Thyroid gland (tissue), 4 donors: ENCODE measurements at places on chromosomes 11 and 22. TPM values are rescaled to one million over a fixed set of nuclear protein-coding genes. Genes with fewer than 3 reads are reported as not detected.

GRCh38 chr22:25572708-25573171 lies 8.3 kb downstream of the GRK3 start:
- H3K27me3 ChIP-seq = no peaks in the 10 kb centered on the region
- no peaks in the 10 kb centered on the region for H3K36me3 ChIP-seq
- no peak for DNase-seq
- no peak overlapping the region for H3K4me3 ChIP-seq
- no peak overlapping the region for H3K27ac ChIP-seq
- peaks cover 6% of the 10 kb centered on the region for H3K4me1 ChIP-seq

The DCDC1 gene
- 17.2 TPM for total RNA-seq

GRCh38 chr11:74086242-74086884 lies 77.5 kb upstream of the UCP3 start:
- H3K36me3 ChIP-seq = peaks cover 22% of the 10 kb centered on the region
- no peak overlapping the region for H3K4me3 ChIP-seq
- no peak overlapping the region for H3K27ac ChIP-seq
- no peaks in the 10 kb centered on the region for H3K27me3 ChIP-seq
- DNase-seq = no peak

The XKR3 gene
- not detected for total RNA-seq

- no peaks in the 10 kb centered on the region for H3K36me3 ChIP-seq
- H3K4me3 ChIP-seq = no peak overlapping the region
- H3K27ac ChIP-seq = no peak overlapping the region
- no peaks in the 10 kb centered on the region for H3K27me3 ChIP-seq
These were observed 29.0 kb upstream of the TOLLIP start for GRCh38 chr11:1338201-1339065.

GRCh38 chr11:1153105-1153950 lies 4.4 kb upstream of the MUC5AC start:
- no peak overlapping the region for H3K27ac ChIP-seq
- no peak for DNase-seq
- no peaks in the 10 kb centered on the region for H3K36me3 ChIP-seq
- H3K4me3 ChIP-seq = no peak overlapping the region
- no peaks in the 10 kb centered on the region for H3K27me3 ChIP-seq
- no peaks in the 10 kb centered on the region for H3K4me1 ChIP-seq

- no peak overlapping the region for H3K27ac ChIP-seq
- no peak for DNase-seq
- H3K4me3 ChIP-seq = no peak overlapping the region
These were observed 203.8 kb downstream of the CASP12 start for GRCh38 chr11:104694259-104695064.

The NOX4 gene
- total RNA-seq = 35.9 TPM

DNA sequence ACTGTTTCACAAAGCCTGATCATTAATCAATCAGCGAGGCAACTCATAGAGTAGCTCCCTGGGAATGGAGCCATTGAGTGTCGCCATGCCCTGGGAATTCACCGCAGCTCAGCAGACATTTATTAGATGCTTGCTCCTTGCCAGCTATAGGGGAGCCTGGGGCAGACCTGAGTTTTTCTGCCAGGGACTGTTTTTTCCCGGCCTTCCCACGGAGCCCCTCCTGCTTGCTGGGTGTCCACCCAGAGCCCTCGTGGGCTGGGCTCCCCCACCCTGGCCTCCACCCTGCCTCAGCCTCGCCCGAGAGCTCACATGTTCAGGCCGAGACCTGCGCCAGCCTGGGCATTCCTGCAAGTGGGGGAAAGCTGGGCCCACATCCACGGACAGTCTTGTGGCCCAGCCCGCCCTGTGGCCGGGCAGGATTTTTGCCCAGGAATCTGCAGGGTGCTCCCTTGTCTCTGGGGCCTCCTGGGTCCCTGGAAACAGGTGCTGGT lies 64.9 kb downstream of the SMIM38 start:
- no peak overlapping the region for H3K27ac ChIP-seq
- H3K4me1 ChIP-seq = no peaks in the 10 kb centered on the region
- H3K4me3 ChIP-seq = no peak overlapping the region

The PTGDR2 gene
- 0.11 TPM for total RNA-seq

GRCh38 chr11:97140885-97141494 lies 751.2 kb downstream of the JRKL start:
- no peak overlapping the region for H3K4me3 ChIP-seq
- DNase-seq = no peak
- H3K4me1 ChIP-seq = no peaks in the 10 kb centered on the region
- H3K27ac ChIP-seq = no peak overlapping the region

The SC5D gene
- 68.9 TPM for total RNA-seq

The RAB39A gene
- total RNA-seq = 0.11 TPM

- no peaks in the 10 kb centered on the region for H3K27me3 ChIP-seq
- no peak overlapping the region for H3K4me3 ChIP-seq
- no peak overlapping the region for H3K27ac ChIP-seq
- DNase-seq = no peak
These were observed 17.1 kb upstream of the DDX6 start for GRCh38 chr11:118807800-118808778.

The KRTAP5-7 gene
- not detected for total RNA-seq

DNA sequence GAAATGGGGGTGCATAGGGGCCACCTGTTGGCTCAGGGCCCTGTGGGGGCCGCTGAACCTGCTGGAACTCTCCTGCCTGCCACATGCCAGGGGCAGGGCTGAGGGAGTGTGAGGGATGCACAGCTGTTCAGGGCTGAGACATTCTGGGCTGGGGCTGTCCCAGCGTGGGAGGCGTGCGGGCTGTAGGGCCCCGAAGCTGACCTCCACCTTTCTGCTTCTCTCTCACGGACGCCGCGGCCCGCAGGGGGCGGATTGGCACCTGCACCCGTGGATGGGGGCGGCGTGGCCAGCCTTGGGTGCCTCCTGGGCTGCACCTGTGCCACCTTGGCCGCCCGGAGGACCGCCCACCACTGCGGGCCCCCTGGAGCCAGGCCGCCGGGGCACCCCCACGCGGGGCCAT lies 4.1 kb downstream of the CCDC188 start:
- H3K4me3 ChIP-seq = no peak overlapping the region
- H3K27ac ChIP-seq = no peak overlapping the region
- no peak for DNase-seq

DNA sequence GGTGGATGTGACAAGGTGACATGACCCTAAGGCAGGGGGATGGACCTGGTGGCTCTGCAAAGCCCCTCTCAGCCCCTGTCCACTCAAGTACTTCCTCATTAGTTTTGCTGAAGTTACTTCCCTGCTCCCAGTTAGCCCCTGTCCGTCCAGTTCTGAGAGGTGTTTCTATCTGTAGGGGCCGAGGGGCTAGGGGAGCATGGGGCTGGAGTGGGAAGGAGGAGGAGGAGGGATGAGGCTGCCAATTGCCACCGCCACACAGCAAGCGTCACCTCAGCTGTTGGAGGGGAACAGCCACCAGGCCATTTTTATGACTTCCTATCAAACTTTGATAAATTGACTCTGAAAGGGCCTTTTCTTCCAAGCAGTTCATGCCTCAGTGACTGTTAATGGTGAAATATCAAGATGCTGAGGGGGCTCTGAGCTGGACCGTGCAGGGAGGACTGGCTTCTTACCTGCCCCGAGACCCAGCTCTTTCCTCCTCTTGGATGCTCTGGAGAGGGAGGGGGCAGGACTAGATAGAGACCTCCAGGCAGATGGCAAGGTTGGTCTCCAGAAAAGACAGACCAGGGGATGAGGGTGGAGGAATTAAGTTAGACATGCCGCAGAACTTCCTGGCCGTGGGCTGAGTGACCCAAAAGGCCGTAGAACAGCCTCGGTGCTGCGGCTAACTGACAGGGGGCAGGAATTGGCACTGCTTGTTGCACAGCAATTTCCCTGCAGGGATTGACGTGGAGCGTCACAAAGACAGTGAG lies 137.0 kb downstream of the ST3GAL4 start:
- no peaks in the 10 kb centered on the region for H3K36me3 ChIP-seq
- DNase-seq = no peak
- H3K27ac ChIP-seq = no peak overlapping the region

The CCS gene
- 22.7 TPM for total RNA-seq

The POLD3 gene
- 14.8 TPM for total RNA-seq

The EEF1G gene
- 1,814 TPM for total RNA-seq

The TRIM29 gene
- 3.7 TPM for total RNA-seq

- H3K4me3 ChIP-seq = no peak overlapping the region
- peak overlapping the region; percentile 55 for H3K27ac ChIP-seq
- H3K4me1 ChIP-seq = peaks cover 29% of the 10 kb centered on the region
- DNase-seq = no peak
- H3K36me3 ChIP-seq = no peaks in the 10 kb centered on the region
These were observed 44.5 kb downstream of the ME3 start for GRCh38 chr11:86627776-86628455.

- no peaks in the 10 kb centered on the region for H3K27me3 ChIP-seq
- no peak overlapping the region for H3K27ac ChIP-seq
- no peak overlapping the region for H3K4me3 ChIP-seq
These were observed 80.2 kb downstream of the CCDC34 start for GRCh38 chr11:27282806-27283205.

GRCh38 chr11:77191429-77191822 lies 63.4 kb downstream of the MYO7A start:
- DNase-seq = peak; percentile 31
- no peaks in the 10 kb centered on the region for H3K27me3 ChIP-seq
- no peak overlapping the region for H3K4me3 ChIP-seq
- H3K27ac ChIP-seq = no peak overlapping the region

- no peaks in the 10 kb centered on the region for H3K36me3 ChIP-seq
- H3K4me1 ChIP-seq = no peaks in the 10 kb centered on the region
- no peak for DNase-seq
- no peak overlapping the region for H3K4me3 ChIP-seq
These were observed 932.8 kb downstream of the BRD1 start for GRCh38 chr22:48894804-48895250.

- H3K36me3 ChIP-seq = peaks cover 77% of the 10 kb centered on the region
- no peak overlapping the region for H3K27ac ChIP-seq
- H3K4me1 ChIP-seq = no peaks in the 10 kb centered on the region
- no peak for DNase-seq
These were observed 58.6 kb downstream of the APOL1 start for GRCh38 chr22:36311386-36312085.

The KCTD14 gene
- 23.7 TPM for total RNA-seq

- no peaks in the 10 kb centered on the region for H3K27me3 ChIP-seq
- DNase-seq = no peak
- no peak overlapping the region for H3K4me3 ChIP-seq
- H3K4me1 ChIP-seq = peaks cover 12% of the 10 kb centered on the region
These were observed 576.8 kb downstream of the SOX6 start for GRCh38 chr11:15779518-15779917.

The ELFN2 gene
- 0.05 TPM for total RNA-seq

The UVRAG gene
- 35.9 TPM for total RNA-seq

DNA sequence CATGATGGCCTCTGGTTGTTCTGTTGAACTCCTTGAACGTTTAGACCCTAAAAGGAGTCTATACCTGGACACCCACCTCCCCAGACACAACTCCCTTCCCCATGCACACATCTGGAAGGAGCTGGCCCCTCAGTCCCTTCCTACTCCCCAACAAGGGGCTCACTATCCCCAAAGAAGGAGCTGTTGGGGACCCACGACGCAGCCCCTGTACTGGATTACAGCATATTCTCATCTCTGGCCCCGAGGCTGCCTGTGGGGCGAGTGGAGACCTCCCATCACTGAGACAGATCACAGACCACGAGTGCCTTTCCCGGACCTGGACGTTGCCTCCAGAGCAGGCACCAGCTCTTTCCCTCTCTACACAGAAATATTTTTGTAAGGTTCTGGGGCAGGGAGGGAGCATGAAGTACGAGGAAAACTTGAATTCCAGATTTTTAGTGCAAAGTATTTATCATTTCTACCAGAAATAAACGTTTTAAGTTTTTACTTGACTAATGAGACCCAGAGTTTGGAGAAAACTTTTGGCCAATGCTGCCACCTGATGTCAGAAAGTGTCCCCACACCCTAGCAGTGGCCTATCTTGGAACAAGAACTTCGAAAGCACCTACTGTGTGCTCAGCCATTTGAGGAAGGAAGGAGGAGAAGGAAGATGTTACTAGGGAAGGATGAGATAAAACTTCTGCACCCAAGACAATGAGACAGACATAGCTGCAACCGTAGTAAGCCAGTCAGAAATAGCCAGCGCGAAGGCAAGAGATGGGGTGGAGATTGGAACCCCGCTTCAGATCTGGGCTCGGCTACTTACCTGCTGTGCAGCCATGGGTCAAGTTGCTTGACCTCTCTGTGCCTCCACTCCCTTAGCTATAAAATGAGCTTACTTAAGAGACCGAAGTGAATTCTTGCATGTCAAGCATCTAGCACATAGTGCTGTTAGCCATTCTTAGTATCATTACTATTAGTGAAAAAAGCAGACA lies 10.2 kb upstream of the POU2F3 start:
- no peaks in the 10 kb centered on the region for H3K27me3 ChIP-seq
- no peak overlapping the region for H3K4me3 ChIP-seq
- peaks cover 9% of the 10 kb centered on the region for H3K4me1 ChIP-seq
- no peaks in the 10 kb centered on the region for H3K36me3 ChIP-seq
- no peak for DNase-seq

The PHETA2 gene
- 6.1 TPM for total RNA-seq

The MS4A15 gene
- total RNA-seq = not detected

- DNase-seq = no peak
- no peak overlapping the region for H3K27ac ChIP-seq
- H3K27me3 ChIP-seq = no peaks in the 10 kb centered on the region
- no peaks in the 10 kb centered on the region for H3K36me3 ChIP-seq
- H3K4me1 ChIP-seq = peaks cover 37% of the 10 kb centered on the region
- H3K4me3 ChIP-seq = no peak overlapping the region
These were observed 20.0 kb upstream of the ZBTB16 start for GRCh38 chr11:114039551-114039950.

The ARHGAP32 gene
- total RNA-seq = 13.5 TPM

- peak overlapping the region; percentile 84 for H3K27ac ChIP-seq
- H3K36me3 ChIP-seq = peaks cover 17% of the 10 kb centered on the region
- no peak overlapping the region for H3K4me3 ChIP-seq
These were observed 53.1 kb upstream of the HORMAD2 start for GRCh38 chr22:30027169-30027568.

The THRSP gene
- total RNA-seq = 2.8 TPM

DNA sequence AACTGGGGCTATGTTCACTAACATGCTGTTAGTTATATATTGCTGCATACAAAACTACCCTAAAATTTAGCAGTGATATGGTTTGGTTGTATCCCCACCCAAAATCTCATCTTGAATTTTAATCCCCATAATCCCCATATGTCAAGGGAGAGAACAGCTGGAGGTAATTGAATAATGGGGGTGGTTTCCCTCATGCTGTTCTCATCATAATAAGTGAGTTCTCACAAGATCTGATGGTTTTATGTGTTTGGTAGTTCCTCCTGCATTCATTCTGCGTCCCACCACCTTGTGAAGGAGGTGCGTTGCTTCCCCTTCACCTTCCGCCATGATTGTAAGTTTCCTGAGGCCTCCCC lies 10.0 kb upstream of the PATL1 start:
- H3K4me3 ChIP-seq = no peak overlapping the region
- no peaks in the 10 kb centered on the region for H3K36me3 ChIP-seq
- no peak overlapping the region for H3K27ac ChIP-seq
- H3K4me1 ChIP-seq = no peaks in the 10 kb centered on the region
- no peak for DNase-seq
- no peaks in the 10 kb centered on the region for H3K27me3 ChIP-seq

GRCh38 chr11:44372989-44373388 lies 63.0 kb upstream of the ALX4 start:
- no peaks in the 10 kb centered on the region for H3K27me3 ChIP-seq
- H3K27ac ChIP-seq = no peak overlapping the region
- no peak overlapping the region for H3K4me3 ChIP-seq
- no peaks in the 10 kb centered on the region for H3K36me3 ChIP-seq
- H3K4me1 ChIP-seq = no peaks in the 10 kb centered on the region
